ENCODE measurements at places on chromosomes 7 and 10. TPM values are rescaled to one million over a fixed set of nuclear protein-coding genes. Genes with fewer than 3 reads are reported as not detected.

DNA sequence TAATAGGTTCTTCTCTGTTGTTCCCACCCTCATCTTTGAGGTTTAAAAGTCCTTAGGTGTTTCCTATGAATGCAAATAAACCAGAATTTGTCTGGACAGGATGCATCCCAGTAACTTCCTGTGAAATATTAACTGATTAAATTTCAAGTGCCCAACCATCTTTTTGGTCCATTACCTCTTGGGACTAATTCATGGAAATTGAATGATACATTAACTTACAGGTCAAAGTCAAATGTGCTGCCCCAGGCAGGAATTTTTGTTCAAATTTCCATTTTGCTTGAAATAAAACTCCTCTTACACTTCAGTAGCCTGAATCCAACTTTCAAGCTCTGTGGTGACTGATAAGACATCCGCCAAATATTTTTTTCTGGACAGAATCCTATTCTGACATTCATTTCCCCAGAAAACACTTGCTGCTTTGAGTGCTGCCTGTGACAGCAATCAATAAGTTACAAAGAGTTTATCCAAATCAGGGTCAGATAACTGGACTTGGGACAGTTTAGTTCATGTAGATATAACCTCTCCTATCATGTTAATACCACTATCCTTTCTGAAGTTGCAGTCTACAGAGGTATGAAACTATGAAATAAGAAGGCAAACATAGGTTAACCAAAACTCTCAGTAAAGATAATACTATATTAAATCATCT lies 383.5 kb downstream of the POM121L12 start:
- DNase-seq: no peak

GRCh38 chr7:123754271-123754871 lies 5.6 kb upstream of the WASL start:
- no peak for DNase-seq

DNA sequence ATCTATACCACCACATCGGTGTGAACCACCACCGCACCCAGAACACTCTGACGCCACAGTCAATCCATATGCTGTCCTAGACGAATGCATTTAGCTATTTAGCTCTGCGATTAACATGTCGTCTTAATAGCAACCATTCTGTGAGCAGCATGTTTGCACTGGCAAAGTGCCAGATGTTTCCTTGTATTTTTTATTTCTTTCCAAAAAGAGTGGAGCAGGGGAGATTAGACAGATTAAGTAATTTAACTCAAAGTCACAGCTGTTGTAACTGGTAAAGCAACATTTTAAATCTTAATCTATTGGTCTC lies 57.0 kb upstream of the ARL4A start:
- DNase-seq: no peak

ZP3 gene
- total RNA-seq: 1.6 TPM

DNA sequence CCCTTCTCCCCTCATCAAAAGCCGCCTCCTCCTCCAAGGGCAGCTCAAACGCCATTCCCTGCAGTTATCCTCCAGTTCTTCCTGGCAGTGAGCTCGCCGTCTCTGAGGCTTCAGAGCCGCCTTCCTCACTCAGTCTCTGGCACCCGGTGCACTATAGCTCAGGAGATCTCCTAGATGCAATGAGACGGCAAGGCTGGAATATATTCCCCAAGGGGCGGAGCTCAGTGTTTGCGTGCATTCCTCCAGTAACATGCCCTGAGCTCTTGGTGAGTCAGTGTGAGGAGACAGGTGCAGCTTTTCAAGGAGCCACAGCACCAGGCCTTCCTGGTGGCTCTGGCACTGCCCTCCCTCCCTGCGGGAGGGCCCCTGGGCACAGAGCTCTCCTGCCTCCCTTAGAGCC lies 512.6 kb upstream of the FOXK1 start:
- no peak for DNase-seq
